ENCODE measurements at places on chromosomes 13 and 19.

- DNase-seq: no peak
Observed at GRCh38 chr19:54017261-54017660, 25.8 kb downstream of the CACNG6 start.

- no peak for DNase-seq
Observed at GRCh38 chr19:18135712-18136584, 17.0 kb upstream of the PIK3R2 start.

DNA sequence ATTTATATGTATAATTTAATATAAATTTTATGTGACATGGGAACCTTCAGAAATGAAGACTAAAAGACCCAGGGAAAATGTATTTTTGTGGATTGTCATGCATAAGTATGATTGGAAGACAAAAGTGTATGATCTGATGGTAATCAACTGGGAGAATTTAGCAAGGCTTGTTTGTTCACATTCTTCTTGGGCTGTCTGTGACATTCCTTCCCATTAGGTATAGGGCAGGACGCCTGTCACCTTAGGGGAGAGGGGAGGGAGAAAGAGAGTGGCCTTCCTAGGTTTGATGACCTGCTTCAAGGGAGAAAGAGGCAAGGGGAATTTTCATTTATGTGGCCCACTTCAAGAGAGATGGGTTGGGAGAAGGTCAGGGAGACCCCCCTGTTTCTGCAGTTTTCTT lies 22.4 kb downstream of the PIBF1 start:
- DNase-seq: no peak

DNA sequence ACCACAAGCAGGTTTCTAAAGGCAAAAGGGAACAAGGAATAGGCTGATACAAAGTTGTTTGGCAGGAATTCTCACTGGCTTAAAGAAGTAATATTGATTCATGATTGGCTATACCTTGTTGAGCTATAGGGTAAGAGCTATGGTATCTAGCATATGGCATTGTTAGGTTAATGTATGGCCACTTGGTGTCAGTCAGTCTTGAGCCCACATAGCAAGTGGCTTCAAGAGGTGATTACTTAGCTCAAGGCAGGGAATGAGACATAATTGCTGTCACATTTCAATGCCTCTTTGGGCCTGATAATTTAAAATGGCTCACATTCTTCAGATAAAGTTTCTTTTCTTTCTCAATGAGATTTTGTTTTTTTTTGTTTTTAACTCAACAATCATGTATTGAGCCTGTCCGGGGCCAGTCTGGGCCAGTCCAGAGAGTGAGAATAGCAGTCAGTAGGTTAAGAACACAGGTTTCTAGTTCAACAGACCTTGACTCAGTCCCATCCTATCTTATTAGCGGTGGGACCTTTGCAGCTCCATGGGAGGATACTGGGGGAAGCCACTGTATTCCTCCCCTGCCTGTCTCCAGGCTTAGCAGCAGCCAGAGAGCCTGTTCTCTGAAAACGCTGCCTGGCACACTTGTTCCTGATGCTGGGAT lies 45.8 kb upstream of the RCBTB2 start:
- DNase-seq: no peak

- no peak for DNase-seq
Observed at GRCh38 chr13:21670006-21670882, 629 bp upstream of the FGF9 start.

GRCh38 chr13:75468098-75468497 lies 13.9 kb downstream of the TBC1D4 start:
- no peak for DNase-seq

- DNase-seq: no peak
Observed at GRCh38 chr13:105665284-105665683, 870.2 kb downstream of the EFNB2 start.

DNA sequence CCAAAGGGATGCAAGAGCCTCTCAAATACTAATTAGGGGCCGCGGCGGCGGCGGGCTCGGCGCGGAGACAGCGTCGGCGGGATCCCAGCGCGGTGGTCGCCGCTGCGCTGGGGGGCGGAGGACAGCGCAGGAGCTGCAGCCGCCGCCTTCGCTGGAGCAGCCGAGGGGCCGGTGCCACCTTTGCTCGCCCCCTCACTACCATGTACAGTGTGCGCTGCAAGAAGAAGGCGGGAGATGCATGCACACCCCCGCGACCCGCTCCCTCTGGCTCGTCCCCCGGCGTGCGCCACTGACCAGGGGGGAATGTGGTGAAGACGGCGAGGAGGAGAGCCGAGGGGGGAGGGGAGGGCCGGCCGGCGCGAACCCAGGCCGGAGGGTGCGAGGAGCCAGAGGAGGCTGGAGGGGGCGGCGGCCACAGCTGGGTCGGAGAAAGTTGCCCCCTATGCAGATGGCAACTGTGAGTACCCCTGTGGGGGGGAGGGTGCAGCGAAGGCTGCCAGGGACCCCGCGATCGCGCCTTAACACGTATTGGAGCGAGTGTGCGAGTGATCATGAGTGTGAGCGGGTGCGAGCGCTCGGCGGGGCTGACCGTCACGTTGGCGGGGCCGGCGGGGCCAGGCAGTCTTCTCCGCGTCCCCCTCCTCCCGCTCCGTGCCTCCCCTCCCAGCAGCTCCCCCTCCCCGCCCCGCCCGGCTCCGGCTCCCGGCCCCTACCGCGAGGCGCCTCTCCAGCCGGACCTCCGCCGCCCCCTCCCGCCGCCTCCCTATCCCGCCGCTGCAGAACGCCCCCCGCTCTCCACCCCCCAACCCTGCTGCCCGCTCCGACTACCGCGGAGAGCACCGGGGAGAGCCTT lies 808 bp downstream of the SLITRK5 start:
- DNase-seq: no peak

GRCh38 chr19:55333870-55334269 lies 5.8 kb upstream of the KMT5C start:
- DNase-seq: no peak

- DNase-seq: no peak
Observed at GRCh38 chr13:79346300-79346914, 59.6 kb downstream of the RBM26 start.

DNA sequence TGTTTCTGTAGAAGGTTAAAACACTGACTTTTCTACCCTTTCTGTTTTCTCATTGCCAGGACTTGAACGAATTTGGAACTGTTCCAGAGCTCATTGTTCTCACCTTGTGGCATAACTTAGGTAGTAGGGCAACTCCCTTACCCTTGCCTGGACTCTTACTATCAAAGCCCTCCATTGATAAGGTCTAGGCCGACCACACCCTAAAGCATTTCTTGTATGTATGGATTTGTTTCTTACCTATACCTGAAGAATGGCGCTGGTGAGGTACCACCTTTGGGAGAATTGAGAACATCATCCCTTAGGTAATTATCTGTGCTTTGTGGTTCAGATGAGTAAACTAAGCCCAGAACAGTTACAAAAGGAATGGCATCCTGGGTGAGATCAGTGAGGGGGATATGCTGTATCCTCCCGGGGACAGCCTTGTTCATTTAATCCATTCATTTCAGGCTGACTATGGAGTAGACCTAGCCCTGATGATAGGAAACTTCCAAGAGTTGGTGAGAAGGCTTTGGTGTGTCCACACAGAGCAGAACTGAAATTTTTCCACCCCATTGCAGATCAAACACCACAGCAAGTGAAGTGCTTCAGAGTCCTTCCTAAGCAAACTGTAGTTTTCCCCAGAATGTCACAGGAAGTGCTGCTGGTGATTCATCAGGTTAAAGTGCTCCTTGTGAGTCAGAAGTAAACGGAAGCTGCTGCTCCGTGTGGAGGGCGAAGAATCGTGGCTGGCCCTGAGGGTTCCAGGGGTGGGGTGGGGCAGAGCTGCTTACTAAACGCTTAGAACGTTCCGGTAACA lies 113.0 kb downstream of the TEX26 start:
- peak; percentile 50 for DNase-seq

DNA sequence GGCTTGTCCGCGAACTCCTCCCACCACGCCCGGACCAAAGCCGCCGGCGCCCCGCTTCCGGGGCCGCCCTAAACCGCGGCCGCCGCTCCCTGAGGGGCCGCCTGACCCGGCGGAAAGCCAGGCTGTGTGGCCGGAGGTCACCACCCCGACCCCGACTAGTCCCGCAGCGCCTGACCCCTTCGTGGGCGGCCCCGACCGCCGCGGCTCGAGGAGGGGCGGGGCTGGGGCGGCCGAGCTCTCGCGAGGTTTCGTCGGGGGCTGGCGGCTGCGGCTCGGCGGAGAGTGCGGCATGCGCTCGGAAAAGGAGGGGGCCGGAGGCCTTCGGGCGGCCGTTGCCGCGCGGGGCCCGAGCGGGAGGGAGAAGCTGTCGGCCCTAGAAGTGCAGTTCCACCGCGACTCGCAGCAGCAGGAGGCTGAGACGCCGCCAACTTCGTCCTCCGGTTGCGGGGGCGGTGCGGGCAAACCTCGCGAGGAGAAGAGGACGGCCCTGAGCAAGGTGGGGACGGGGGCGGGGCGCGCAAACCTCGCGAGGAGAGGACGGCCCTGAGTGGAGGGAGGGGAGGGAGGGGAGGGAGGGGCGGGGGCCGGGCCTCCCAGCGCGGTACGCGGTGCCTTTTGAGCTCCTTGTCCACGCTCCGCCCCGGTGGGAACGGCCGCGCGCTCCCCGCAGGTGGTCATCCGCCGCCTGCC lies at the start of gene UPF3A:
TSS of gene UPF3A (plus strand) at position 251 of the 690 bp plus-strand sequence. CDS start at position 290, 39 bp downstream.
- no peak for DNase-seq

DNA sequence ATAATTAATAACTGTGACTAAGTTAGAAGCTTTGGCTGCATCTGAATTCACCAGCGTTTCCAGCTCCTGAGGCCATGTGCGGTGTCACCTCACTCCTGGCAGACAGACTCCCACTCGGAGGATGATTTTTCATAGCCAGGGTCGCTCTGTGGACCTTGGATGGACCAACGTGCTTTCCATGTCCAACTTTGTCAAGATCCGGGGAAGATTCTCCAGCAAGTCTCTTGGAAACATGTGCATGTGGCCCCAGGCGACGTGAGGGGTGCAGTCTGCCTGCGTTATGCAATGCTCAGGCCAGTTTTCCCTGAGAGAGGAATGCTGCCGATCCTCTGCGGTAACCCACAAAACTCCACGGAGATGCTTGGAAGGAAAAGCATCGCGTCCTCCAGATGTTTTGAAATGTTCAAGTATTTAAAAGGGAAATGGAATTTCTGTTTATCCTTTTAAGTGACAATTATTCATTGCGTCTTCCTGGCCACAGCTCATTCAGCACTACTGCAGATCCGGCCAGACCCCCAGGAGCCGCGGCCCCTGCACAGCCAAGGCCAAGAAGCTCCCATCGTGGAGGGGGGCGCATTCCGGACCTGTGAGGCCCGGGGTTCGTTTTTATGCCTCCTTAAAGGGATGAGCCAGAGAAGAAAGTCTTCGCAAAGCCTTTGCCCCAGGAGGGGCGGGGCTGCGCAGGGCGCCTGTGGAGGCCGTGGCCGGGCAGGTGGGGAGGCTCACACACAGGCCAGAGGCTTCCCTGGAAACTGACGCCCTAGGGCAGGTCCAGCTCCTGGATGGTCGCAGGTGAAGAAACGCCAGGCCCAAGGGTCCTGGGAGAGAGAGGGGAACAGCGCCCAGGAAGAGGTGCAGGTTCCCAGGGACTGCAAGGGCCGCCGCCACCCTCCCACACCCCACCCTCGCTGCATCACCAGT lies 46.0 kb downstream of the C13orf46 start:
- DNase-seq: no peak

DNA sequence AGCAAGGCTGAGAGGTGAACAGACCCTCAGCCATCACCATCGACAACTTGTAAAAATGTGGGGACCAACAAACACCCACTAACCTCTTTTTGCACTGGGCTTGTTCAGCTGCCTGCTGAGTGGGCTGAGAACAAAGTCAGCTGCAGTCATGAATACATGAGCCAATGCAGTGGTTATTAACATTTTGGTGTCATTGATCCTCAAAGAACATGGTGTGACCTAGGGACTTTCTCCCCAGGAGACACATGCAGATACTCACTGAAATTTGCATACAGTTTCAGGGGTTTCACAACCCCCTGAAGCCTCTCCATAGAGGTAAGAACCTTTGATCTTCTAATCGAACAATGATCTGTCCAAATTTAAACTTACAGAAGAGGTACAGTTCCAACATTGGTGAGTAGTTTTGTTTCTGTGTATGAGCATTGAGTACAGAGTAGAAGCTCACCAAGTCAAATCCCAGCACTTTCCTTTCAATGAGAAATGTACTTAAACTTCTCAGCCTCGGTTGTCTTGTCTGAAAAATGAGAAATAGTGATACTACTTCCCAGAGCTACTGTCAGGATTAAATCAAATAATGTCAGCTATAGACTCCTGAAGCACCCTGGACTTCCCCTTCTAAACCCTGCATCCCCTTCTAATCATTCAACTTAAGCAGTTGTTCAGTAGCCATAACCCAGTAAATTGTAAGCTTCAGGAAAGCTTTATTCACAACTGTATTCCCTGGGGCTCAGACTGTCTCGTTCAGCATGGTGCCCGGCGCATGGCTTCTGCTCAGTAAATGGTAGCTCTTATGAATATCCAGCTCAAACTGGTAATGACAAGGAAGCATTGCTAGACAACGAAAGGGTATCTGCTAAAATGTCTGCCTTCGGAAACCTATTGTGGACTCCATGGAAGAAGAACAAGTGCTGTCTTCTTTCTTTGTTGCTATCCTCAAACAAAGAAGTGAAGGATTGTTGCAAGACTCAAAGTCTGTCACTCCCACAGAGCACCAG lies 148.7 kb downstream of the FOXO1 start:
- no peak for DNase-seq

- peak; percentile 47 for DNase-seq
Observed at GRCh38 chr13:80979035-80979641, 638.2 kb upstream of the SPRY2 start.

DNA sequence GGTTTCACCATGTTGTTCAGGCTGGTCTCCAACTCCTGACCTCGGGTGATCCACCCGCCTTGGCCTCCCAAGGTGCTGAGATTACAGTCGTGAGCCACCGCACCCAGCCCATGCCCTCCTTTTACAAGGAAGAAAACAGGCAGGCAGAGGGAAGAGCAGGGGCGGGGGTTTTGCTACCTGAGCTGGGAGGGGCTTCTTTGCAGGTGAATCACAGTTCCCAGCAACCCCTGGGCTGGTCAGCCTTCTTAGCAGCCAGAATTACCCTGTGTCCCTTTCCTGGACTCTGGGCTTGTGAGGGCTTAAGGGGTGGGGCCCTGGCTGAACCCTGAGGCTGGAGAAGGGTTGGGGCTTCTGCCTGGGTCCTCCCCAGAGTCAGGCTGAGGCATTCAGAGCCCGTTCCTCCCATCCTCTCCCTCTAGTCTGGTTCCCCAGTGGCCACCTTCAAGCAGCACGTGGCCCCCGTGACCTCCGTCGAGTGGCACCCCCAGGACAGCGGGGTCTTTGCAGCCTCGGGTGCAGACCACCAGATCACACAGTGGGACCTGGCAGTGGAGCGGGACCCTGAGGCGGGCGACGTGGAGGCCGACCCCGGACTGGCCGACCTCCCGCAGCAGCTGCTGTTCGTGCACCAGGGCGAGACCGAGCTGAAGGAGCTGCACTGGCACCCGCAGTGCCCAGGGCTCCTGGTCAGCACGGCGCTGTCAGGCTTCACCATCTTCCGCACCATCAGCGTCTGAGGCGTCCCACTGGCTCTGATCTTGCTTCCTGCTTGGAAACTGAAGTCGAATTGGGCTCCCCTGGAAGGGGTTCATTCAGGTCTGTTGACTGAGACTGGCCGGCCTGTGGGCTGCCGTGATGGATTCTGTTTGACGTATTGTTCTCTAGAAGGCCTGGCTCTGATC lies 2.8 kb upstream of the KCNJ14 start:
- DNase-seq: no peak

GRCh38 chr19:49497047-49497788 lies 984 bp downstream of the RPS11 start:
- no peak for DNase-seq

All from Panc1 (cell line).